ENCODE measurements at places on chromosomes 6 and 20. TPM values are rescaled to one million over a fixed set of nuclear protein-coding genes. Genes with fewer than 3 reads are reported as not detected.

The TFAP2C gene
- 0.60 TPM for total RNA-seq

The C20orf202 gene
- total RNA-seq, result not detected

- no peak overlapping the region for H3K4me3 ChIP-seq
- H3K4me1 ChIP-seq, result no peaks in the 10 kb centered on the region
- DNase-seq, result no peak
These were observed 16.7 kb downstream of the CDC5L start for GRCh38 chr6:44404022-44404714.

- no peaks in the 10 kb centered on the region for H3K4me1 ChIP-seq
- no peak for DNase-seq
- H3K4me3 ChIP-seq, result no peak overlapping the region
- H3K27ac ChIP-seq, result no peak overlapping the region
- H3K36me3 ChIP-seq, result no peaks in the 10 kb centered on the region
These were observed 29.0 kb downstream of the MAP3K5 start for GRCh38 chr6:136763255-136763654.

DNA sequence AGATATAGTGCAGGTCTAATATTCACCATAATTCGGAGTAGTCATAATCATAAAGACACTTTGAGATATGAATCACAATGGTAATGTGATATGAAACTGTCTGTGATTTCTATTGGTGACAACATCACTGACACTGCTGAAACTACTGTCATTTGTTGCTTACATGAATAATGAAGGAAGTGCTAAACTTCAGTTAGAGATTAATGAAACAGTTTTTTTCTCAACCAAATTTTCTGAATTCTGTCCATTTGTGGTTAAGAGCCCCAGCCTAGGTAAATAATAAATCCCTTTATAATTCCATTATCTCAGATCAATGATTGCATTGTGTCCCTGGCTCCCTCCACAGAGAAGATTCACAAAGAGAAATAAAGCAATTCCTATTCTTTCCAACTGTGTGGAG is 122.6 kb downstream of the HIVEP2 start:
- H3K36me3 ChIP-seq, result no peaks in the 10 kb centered on the region
- H3K4me1 ChIP-seq, result peaks cover 6% of the 10 kb centered on the region
- H3K27ac ChIP-seq, result no peak overlapping the region
- no peak for DNase-seq
- no peak overlapping the region for H3K4me3 ChIP-seq

- no peaks in the 10 kb centered on the region for H3K36me3 ChIP-seq
- no peak overlapping the region for H3K4me3 ChIP-seq
- no peaks in the 10 kb centered on the region for H3K27me3 ChIP-seq
- H3K27ac ChIP-seq, result no peak overlapping the region
These were observed 7.7 kb downstream of the TNFRSF21 start for GRCh38 chr6:47302043-47302442.

- H3K27ac ChIP-seq, result no peak overlapping the region
- H3K27me3 ChIP-seq, result peaks cover 35% of the 10 kb centered on the region
- DNase-seq, result no peak
- no peak overlapping the region for H3K4me3 ChIP-seq
- no peaks in the 10 kb centered on the region for H3K36me3 ChIP-seq
These were observed 29.8 kb upstream of the BTN3A2 start for GRCh38 chr6:26335231-26335630.

DNA sequence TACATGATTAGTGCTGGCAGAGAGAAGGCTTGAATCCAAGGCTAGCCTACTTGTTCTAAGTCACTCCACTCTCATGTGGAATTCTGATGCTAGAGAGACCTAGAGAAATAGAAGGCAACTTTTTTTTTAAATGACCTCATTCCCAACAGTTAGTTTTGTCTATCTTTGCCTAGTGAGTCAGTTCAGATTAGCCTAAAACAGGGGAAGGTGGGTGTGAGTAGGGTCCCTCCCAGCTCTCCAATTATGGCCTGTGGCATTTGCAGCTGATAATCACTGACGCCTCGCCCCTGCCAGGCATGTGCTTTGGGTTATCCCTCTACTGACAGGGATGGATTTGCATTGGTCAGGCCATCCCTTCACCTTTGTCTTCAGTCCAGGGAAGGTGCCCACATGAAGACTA is 13.6 kb downstream of the TXLNB start:
- DNase-seq, result no peak
- no peak overlapping the region for H3K4me3 ChIP-seq
- no peaks in the 10 kb centered on the region for H3K36me3 ChIP-seq
- H3K27me3 ChIP-seq, result no peaks in the 10 kb centered on the region
- H3K27ac ChIP-seq, result no peak overlapping the region
- H3K4me1 ChIP-seq, result no peaks in the 10 kb centered on the region

- no peaks in the 10 kb centered on the region for H3K4me1 ChIP-seq
- peaks cover 4% of the 10 kb centered on the region for H3K27me3 ChIP-seq
- no peak overlapping the region for H3K27ac ChIP-seq
- H3K4me3 ChIP-seq, result no peak overlapping the region
- no peaks in the 10 kb centered on the region for H3K36me3 ChIP-seq
- DNase-seq, result no peak
These were observed 32.5 kb downstream of the THEMIS start for GRCh38 chr6:127868338-127868737.

The DZANK1 gene
- 5.3 TPM for total RNA-seq

DNA sequence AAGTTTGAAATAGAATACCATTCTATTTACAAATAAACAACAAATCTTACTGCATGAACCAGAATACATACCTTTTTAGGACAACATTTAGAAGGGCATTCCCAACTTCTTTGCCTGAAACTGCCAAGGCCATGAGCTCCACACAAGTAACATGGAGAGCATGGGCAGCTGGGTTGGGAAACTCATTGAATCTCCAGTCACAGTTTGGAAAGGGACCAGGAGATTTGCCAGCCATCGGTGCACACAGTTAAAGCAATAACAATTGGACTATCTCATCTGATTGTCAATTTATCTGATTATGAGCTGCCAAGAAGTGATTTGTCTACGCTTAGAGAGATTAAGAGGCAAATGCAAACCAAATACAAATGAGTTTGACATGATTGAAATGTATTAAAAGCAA is 19.9 kb downstream of the ARG1 start:
- H3K4me1 ChIP-seq, result no peaks in the 10 kb centered on the region
- DNase-seq, result no peak
- peaks cover 7% of the 10 kb centered on the region for H3K36me3 ChIP-seq
- no peaks in the 10 kb centered on the region for H3K27me3 ChIP-seq

The SLC22A3 gene
- 0.06 TPM for total RNA-seq

The C6orf47 gene
- 17.1 TPM for total RNA-seq

- no peaks in the 10 kb centered on the region for H3K27me3 ChIP-seq
- H3K27ac ChIP-seq, result no peak overlapping the region
- no peaks in the 10 kb centered on the region for H3K4me1 ChIP-seq
- H3K36me3 ChIP-seq, result no peaks in the 10 kb centered on the region
These were observed 100.1 kb downstream of the MYB start for GRCh38 chr6:135281227-135281626.

DNA sequence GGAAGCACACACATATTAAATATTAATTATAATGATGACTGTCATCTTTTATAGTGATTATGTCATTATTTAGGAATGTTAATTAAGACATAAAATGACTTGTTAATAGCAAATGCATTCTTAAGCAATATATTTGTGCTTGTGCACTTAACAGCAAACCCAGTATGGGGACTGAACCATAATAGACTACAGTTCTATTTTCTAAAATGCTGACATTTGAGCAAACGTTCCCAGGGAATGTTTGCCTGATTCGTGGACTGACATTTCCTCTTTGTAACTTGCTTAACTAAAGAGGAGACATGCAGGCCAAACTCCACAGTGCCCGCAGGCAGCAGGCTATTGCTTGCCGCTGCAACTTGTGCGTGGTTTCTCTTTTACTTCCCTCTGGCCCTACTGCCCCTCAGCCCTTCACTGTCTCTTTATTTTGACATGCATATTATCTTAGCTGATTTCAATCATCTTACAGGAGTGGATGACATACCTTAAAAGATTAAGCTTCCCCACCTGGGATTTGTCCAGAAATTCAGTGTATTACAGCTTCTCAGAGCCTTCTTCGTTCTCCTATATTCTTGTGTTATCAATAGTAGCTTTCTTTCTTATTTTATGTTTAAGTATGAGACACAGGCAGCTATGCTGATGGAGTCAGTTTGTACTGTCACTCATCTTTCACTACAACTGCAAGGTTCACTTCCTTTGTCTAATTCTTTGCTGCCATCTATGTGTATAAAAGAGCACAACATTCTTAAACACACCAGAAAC is 141.5 kb downstream of the GMDS start:
- no peak for DNase-seq
- H3K36me3 ChIP-seq, result no peaks in the 10 kb centered on the region
- H3K27me3 ChIP-seq, result no peaks in the 10 kb centered on the region
- H3K4me3 ChIP-seq, result no peak overlapping the region

- H3K4me3 ChIP-seq, result no peak overlapping the region
- no peak for DNase-seq
- peaks cover 44% of the 10 kb centered on the region for H3K4me1 ChIP-seq
These were observed 155.2 kb downstream of the ZDHHC14 start for GRCh38 chr6:157536223-157536545.

- H3K4me1 ChIP-seq, result peaks cover 10% of the 10 kb centered on the region
- H3K36me3 ChIP-seq, result no peaks in the 10 kb centered on the region
- no peaks in the 10 kb centered on the region for H3K27me3 ChIP-seq
- H3K4me3 ChIP-seq, result no peak overlapping the region
- no peak for DNase-seq
These were observed 213.9 kb upstream of the SSTR4 start for GRCh38 chr20:22821081-22821727.

DNA sequence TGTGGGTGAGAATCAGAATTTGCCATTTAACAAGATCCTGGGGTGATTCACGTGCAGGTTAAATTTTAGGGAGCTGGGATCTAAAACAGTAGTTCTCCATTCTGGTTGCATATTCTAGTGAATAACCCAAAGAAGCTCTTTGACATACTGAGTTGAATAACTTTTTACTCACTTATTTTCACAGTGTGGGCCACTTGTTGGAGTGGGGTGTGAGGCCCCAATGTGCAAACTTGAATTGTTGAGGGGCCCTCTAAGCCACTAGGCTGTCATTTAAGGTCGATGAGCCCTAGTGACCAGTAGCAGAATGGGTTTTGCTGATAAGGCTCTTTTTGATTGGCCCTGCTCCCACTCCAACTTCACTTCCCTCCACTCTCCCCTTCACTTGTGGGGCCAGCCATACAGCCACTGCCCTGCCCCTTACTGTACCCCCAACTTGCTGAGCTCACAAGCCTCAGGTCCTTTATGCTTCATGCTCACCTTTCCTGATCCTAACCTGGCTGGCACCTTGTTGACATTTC is 33.6 kb upstream of the RIPOR2 start:
- no peak for DNase-seq
- no peaks in the 10 kb centered on the region for H3K36me3 ChIP-seq
- no peaks in the 10 kb centered on the region for H3K27me3 ChIP-seq
- H3K27ac ChIP-seq, result no peak overlapping the region
- no peak overlapping the region for H3K4me3 ChIP-seq
- no peaks in the 10 kb centered on the region for H3K4me1 ChIP-seq

GRCh38 chr6:8391934-8392333 is 43.4 kb downstream of the SLC35B3 start:
- no peak overlapping the region for H3K27ac ChIP-seq
- H3K36me3 ChIP-seq, result no peaks in the 10 kb centered on the region
- peaks cover 11% of the 10 kb centered on the region for H3K4me1 ChIP-seq
- no peak overlapping the region for H3K4me3 ChIP-seq

- no peak for DNase-seq
- H3K4me1 ChIP-seq, result no peaks in the 10 kb centered on the region
- no peaks in the 10 kb centered on the region for H3K27me3 ChIP-seq
These were observed 38.2 kb downstream of the PTPN1 start for GRCh38 chr20:50548396-50548795.

Data from neural progenitor cell (in vitro differentiated cells).